ENCODE measurements at places on chromosomes 4 and X.

DNA sequence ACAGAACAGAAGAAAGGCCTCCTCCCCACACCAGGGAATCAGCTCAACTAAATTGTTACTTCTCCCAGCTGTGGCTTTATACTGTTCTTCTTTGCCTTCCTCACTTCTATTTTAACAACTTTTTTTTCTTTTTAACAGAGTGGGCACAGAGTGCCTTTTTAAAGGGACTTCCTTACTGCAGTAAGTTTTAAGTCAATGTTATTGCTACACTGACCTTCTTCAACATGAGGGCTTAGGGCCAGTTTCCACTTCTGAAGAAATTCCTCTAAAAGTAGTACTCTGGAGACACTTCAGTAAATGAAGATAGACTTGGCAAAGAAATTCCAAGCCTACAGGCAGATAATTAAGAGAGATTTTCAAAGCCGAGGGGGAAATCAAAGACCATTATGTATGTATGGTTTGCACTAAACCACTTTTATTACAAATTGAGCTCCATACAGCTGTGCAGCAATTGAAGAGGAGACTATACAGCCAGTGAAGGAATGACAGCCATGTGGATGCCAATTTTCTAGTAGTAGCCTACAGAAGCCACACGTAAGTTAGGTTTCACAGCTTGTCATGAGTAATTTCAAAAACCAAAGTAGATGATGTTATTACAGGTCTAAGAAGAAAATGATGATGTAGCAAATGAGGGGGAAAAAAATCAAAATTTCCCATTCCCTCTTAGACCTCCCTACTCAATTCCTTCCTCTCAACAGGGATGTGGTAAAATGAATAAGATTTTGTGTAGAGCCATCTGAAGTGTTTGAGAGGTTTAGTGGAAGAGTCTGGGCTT is 36.9 kb upstream of the RASGEF1B start:
- no peak for DNase-seq

- no peak for DNase-seq
Measured at GRCh38 chrX:153601511-153602110, 2.7 kb upstream of the CCNQ start.

- peak; percentile 56 for DNase-seq
Measured at GRCh38 chr4:113645771-113646441, 115.6 kb downstream of the CAMK2D start.

- no peak for DNase-seq
Measured at GRCh38 chrX:19907794-19908193, 20.4 kb upstream of the SH3KBP1 start.

GRCh38 chr4:15233264-15233597 is 194.6 kb upstream of the C1QTNF7 start:
- DNase-seq = no peak

- DNase-seq = no peak
Measured at GRCh38 chrX:40465735-40466551, 114.8 kb upstream of the ATP6AP2 start.

DNA sequence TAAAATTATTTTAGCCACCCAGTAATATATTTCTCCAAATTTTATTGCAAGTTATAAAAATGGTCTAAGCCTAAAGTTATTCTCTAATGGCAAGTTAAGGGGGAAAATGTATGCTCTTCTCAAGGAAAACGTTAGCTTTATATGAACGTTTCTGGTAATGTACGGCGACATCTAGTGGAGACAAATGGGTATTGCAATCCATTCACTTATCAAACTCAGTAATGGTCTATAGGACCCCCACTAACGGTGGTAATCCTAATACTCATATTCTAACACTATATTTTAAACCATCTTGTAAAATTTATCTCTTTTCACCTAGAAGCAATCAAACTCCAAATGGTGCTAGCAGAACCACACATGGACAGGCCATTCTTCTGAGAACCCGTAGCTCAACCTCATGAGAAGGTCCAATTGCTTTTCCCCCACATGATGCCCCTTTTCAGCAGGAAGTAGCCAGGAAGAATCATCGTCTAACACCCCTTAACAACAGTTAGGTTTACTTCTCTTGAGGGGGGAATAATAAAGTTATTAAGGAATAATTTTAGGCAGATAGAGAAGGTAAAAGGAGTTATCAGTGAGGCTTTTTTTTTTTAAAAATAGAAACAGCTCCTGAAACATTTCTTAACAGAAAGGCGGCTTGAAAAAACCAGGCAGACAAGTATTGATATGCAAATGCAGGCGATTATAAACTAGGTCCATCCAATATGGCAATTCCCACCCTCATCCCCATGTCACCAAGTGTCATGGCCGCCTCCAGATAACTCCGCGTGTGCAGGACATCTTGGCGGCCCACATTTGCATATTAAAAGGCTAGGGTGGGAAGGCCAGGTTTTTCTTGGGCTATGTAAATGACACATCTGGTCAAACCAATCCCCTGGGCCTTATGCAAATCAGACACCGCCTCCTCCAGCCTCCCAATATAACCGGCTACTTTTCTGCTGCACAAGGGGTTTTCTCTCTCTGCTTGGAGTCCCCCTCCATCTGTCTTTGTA is 35.0 kb downstream of the NUDT11 start:
- no peak for DNase-seq

DNA sequence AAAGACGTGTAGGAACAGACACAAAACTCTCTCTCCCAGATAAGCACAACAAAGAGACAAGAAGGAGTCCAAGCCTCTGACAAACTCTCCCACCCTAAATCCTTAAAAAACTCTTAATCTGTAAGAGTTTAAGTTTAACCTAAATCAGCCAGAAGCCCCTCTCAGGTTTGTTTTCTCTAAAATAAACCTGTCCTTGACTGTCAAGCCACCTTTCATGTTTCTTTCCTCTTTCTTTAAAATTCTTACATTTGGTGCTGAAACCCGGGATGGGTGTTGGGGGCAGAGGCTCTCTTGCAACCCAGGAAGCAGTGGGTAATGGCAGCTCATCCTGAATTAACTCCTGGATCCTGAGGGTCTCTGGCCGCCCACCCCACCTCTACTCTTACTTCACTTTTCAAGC is 107.8 kb upstream of the TENT5D start:
- no peak for DNase-seq

DNA sequence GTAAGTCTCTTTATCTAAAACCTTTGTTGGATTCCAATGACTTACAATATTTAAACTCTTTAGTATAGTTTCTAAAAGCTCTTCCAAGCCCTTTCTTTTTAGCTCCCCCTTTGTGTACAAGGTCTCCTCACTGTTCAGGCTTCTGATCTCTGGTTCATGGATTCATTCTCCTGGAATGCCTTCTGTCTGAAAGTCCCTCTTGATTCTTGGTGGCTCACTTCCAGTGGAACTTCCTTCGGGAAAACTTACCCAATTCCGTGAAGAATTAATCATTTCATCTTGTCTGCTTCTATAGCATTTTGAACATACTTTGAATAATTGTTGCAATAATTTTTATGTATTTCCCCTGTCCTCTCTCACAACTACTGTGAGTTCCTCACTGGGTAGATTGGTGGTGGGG is 3.6 kb downstream of the ARHGAP24 start:
- DNase-seq = no peak

GRCh38 chr4:19329631-19330030 is 922.1 kb upstream of the SLIT2 start:
- no peak for DNase-seq

DNA sequence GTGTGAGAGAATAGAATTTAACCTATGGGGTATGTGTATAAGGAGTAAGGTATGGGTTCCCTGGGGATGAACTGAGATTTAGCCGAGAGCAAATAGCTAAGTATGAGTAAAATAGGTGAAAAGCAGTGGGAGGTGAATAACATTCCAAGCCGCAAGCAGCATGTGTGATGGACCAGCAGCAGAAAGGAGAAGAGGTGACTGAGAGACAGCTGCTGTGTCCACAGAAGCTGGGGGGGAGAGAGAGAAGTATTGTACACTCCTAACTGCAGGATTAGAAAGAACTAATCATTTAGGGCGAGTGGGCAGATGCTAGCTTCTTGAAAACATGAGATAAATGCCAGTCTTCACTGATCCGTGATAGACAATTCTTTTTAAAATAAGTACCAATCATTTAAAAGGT is 296.0 kb downstream of the KLHL4 start:
- DNase-seq = no peak

DNA sequence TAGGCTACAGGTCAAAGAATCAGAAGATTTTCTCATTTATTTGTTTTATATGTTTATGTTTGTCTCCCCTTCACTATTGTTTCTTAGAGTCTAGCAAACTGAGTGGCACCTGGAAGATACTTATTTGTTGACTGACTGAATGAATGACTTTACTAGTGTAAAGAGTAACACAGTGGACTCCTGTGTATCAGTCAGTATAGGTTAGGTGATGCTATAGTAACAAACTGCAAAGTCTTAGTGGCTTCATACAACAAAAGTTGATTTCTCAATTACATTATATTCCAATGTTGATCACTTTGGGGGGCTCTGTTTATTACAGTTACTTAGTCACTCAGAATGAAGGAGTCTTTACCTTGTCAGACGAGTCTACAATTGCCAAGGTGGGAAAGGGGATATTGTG is 76.6 kb downstream of the DCK start:
- no peak for DNase-seq

DNA sequence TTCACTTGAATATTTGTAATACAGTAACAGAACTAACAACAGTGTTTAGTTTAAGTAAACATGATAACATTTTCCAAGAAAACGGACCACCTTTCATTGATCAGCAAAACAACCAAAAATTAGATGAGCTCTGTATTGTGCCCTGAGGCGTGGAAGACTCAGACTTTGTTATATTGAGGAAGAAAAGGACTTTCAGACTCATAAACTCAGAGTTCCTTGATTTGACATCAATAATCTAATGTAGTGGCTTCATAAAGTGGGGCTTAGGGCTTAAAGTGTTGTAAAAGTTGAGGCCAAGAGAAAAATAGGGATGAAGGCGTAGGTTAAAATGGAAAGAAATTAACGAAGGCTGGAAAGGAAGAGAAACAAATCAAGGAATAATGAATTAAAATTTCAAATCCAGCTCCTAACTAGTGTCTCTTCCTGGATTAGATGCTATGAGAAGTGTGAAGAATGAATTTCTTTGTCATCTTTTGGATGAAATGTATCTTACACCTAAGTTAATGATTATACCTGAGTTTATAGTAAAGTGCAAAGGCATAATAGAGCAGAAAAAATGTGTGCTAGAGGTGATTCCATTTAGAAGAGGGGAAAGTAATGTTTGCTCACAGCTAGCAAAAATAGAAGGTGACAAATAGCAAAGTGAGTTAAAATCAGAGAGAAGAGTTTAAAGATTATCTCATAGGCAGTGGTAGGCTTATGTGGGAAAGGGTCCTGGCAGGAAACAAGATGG is 19.8 kb upstream of the GLRA2 start:
- no peak for DNase-seq

DNA sequence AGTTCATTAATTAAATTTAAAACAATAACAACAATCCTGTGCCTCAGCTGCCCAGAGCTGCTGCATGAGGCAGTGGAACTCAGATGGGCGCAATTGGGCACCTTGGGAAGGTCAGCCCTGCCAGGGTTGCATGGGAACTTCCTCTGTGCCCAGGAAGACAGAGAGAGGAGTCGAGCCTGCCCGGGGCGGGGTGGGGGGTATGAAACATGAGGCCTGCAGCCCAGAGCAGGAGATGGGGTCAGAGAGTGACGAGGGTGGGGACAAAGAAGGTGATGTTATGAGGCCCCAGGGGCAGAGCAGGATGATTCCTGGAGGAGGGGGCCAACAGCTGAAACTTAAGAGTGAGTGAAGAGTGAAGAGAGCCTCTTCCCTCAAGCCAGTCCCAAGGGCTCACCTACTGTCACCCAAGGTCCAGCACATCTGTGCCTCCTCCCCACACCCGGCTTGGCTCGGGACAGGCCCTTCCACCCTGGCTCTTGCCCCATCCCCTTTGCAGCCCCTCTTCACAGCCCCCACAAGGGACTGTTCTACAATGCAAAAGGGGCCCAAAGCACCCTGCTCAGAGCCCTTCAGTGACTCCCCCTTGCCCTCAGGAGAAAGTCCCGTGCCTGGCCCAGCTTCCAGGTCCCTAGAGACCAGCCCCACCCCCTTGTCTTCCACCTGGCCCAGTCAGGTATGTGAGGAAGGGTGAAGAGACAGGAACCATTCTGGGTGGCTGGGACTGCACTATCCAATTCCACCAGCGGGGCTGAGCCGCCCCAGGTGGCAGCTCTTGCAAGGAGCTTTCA is 31.4 kb downstream of the HMX1 start:
- no peak for DNase-seq

DNA sequence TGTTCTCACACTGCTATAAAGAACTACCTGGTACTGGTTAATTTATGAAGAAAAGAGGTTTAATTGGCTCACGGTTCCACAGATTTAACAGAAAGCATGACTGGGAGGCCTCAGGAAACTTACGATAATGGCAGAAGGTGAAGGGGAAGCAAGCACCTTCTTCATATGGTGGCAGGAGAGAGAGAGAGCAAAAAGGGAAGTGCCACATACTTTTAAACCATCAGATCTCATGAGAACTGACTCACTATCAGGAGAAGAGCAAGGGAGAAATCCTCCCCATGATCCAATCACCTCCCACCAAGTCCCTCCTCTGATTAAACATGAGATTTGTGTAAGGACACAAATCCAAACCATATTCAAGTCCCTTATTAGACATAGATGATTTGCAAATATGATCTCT is 12.3 kb upstream of the RAP2C start:
- DNase-seq = no peak

DNA sequence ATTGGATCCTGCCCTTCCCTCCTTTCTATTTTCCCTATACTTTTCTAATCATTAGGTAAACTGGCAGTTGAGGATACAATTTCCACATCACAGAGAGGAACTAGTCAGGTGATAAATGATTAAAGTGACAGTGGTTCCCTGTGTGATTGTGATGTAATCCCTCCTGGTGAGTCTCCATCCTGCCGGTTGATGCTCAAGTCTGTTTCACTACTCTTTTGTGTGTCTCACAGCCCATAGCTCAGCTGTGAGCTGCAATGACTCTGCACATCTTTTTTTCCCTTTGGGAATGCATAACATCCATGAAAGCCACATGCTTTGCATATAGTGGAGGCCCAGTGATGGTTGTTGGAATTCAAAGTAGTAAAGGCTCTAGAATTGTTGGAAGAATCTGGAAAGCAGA is 60.4 kb downstream of the CCNI start:
- DNase-seq = no peak

GRCh38 chrX:28010875-28011274 is 29.6 kb upstream of the DCAF8L1 start:
- DNase-seq = no peak

DNA sequence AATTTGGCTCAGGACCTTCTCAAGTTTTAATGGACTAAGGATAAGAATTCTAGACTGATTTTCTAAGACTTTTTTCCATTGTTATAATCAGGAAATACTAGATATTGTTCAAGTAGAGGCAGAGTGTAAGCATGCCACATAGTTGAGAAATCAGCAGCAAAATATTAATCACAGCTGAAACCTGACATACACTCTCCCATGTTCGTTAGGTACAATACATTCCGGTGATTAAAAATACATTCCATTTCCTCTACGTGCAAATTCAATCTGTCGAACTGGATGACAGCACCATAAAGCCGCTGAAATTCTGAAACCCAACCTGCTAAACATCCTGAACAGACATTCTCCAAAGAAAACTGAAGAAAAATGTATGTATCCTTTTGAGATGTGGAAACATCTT is 587.6 kb upstream of the DIPK2B start:
- DNase-seq = no peak

GRCh38 chr4:151484396-151485102 is 75.6 kb downstream of the FHIP1A start:
- no peak for DNase-seq

- no peak for DNase-seq
Measured at GRCh38 chr4:5452156-5452555, 256.2 kb downstream of the EVC2 start.

Data from thyroid gland (tissue), 4 donors.